ENCODE measurements at places on chromosomes 6 and 20. TPM values are rescaled to one million over a fixed set of nuclear protein-coding genes. Genes with fewer than 3 reads are reported as not detected.

EBF4 gene
- 4.0 TPM for total RNA-seq

COL9A3 gene
- 0.88 TPM for total RNA-seq

DNA sequence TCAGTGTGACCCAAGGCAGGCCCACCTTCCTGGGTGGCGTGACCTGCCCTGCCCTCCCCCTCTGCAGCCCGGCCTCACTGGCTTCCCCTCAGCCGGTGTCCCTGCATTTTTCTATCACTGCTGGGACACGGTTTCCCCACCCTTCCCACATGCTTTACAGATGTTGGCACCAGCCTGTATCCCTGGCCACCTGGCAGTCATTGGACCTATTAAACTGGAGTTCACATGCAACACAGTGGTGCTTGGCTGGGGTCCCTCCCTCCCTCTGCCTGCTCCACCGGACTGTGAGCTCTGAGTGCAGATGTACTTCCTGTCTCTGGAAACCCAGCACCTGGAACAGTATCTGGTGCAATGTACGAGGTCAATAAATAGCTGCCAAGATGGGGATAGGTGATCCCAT, 25.5 kb upstream of the STX16 start:
- no peaks in the 10 kb centered on the region for H3K27me3 ChIP-seq
- H3K4me3 ChIP-seq, result no peak overlapping the region
- no peaks in the 10 kb centered on the region for H3K36me3 ChIP-seq
- H3K4me1 ChIP-seq, result no peaks in the 10 kb centered on the region
- DNase-seq, result no peak

- no peak overlapping the region for H3K27ac ChIP-seq
- no peaks in the 10 kb centered on the region for H3K36me3 ChIP-seq
- no peak overlapping the region for H3K4me3 ChIP-seq
- no peaks in the 10 kb centered on the region for H3K4me1 ChIP-seq
- no peak for DNase-seq
- no peaks in the 10 kb centered on the region for H3K27me3 ChIP-seq
Measured at GRCh38 chr6:98724537-98724936, 109.8 kb upstream of the POU3F2 start.

CRISP2 gene
- total RNA-seq, result 0.44 TPM

DNA sequence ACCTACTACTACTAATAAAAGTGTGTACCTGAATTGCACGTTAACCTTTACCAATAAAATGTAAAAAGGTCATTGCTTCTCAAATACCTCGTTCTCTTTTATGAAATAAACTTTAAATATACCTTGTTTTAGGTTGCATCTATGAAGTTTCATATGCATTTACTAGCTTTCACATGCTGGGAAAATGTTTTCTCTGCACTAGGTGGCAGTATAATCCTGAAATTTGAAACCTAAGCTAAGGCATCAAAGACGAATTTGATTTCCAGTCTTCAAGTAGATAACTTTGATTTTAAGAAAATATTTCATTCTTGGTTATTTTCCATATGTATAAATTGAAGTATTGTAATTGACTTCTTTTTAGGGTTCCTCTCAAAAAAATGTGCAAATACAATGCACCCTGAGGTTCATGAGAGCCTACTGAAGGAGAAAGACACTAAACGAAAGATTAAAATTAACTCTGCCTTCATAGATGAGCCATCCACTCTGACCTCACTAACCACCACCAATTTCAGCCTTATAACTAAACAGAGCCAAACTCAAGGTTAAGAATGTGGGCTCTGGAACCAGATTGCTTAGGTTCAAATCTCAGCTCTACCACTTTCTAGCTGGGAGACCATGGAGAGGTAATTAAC, 7.3 kb upstream of the COL9A1 start:
- no peaks in the 10 kb centered on the region for H3K27me3 ChIP-seq
- H3K4me1 ChIP-seq, result no peaks in the 10 kb centered on the region
- H3K27ac ChIP-seq, result no peak overlapping the region
- H3K4me3 ChIP-seq, result no peak overlapping the region

BANF2 gene
- total RNA-seq, result not detected

ZNF311 gene
- 2.7 TPM for total RNA-seq

SASH1 gene
- 6.3 TPM for total RNA-seq

GHRH gene
- total RNA-seq, result not detected

EYS gene
- 0.23 TPM for total RNA-seq

GRCh38 chr6:44221961-44222335, 1.4 kb upstream of the SLC29A1 start:
- H3K27me3 ChIP-seq, result no peaks in the 10 kb centered on the region
- H3K27ac ChIP-seq, result peak overlapping the region; percentile 76
- H3K4me3 ChIP-seq, result no peak overlapping the region
- DNase-seq, result no peak

IL17A gene
- not detected for total RNA-seq

GABRR1 gene
- not detected for total RNA-seq

KIF6 gene
- total RNA-seq, result 1.5 TPM

GRCh38 chr6:105644073-105644489, 241.2 kb upstream of the PREP start:
- H3K4me1 ChIP-seq, result no peaks in the 10 kb centered on the region
- DNase-seq, result no peak
- H3K27ac ChIP-seq, result no peak overlapping the region
- H3K36me3 ChIP-seq, result no peaks in the 10 kb centered on the region
- H3K27me3 ChIP-seq, result no peaks in the 10 kb centered on the region

- H3K27ac ChIP-seq, result no peak overlapping the region
- DNase-seq, result no peak
- H3K4me3 ChIP-seq, result no peak overlapping the region
- H3K4me1 ChIP-seq, result no peaks in the 10 kb centered on the region
Measured at GRCh38 chr6:5115168-5115567, 30.0 kb downstream of the PPP1R3G start.

DNA sequence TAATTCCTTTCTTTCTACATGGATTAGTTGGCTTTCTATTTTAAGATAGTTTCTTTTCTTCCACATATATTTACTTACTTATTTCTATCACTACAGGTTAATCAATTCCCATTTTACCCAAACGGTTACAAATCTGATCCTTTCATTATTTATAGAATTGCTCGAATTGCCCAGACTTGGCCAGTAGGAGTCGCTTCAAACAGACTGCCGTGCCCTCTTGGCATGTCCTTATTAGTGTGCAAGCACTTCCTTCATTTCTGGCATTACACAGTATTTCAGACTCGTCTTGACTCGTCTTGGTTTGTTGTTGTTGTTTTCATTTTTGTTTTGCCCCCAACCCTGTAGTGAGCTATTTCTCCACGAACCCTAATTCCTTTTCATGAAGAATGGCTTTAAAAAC, 74.6 kb downstream of the SAMD3 start:
- DNase-seq, result no peak
- no peaks in the 10 kb centered on the region for H3K4me1 ChIP-seq
- H3K27ac ChIP-seq, result no peak overlapping the region
- no peak overlapping the region for H3K4me3 ChIP-seq

DNA sequence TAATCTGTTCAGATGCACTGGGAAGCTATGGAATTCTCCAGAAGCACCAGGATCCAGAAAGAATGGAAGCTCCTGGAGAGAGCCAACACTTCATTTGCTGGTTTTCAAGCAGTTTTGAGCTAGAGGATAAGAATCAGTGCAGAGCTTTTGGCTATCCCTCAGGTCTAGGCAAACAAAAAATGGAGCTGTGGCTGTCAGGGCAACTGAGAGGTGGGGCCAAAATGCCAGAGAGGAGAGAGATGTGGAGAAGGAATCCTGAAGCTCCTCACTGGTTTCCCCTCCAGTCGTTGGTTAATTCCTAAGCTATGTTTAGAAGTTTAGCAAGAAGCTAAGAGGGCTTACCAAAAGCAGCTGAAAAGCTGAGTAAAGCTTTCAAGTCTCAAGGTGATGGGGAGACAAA, 294.2 kb upstream of the JARID2 start:
- no peaks in the 10 kb centered on the region for H3K27me3 ChIP-seq
- H3K27ac ChIP-seq, result no peak overlapping the region
- no peaks in the 10 kb centered on the region for H3K4me1 ChIP-seq
- DNase-seq, result no peak
- no peak overlapping the region for H3K4me3 ChIP-seq

SLC22A7 gene
- total RNA-seq, result not detected

- DNase-seq, result no peak
- no peak overlapping the region for H3K27ac ChIP-seq
- no peak overlapping the region for H3K4me3 ChIP-seq
Measured at GRCh38 chr6:137495703-137496336, 1.6 kb upstream of the OLIG3 start.

- no peak overlapping the region for H3K27ac ChIP-seq
- peaks cover 17% of the 10 kb centered on the region for H3K4me1 ChIP-seq
- H3K36me3 ChIP-seq, result no peaks in the 10 kb centered on the region
- H3K27me3 ChIP-seq, result peaks cover 48% of the 10 kb centered on the region
- no peak overlapping the region for H3K4me3 ChIP-seq
Measured at GRCh38 chr6:106084989-106085691, 996 bp upstream of the PRDM1 start.

GRCh38 chr6:98847779-98848538, 13.6 kb downstream of the POU3F2 start:
- H3K27ac ChIP-seq, result no peak overlapping the region
- no peak overlapping the region for H3K4me3 ChIP-seq
- H3K36me3 ChIP-seq, result no peaks in the 10 kb centered on the region

GRCh38 chr6:110492584-110492983, 16.2 kb upstream of the SLC22A16 start:
- H3K4me3 ChIP-seq, result no peak overlapping the region
- no peak for DNase-seq
- no peaks in the 10 kb centered on the region for H3K27me3 ChIP-seq
- H3K4me1 ChIP-seq, result no peaks in the 10 kb centered on the region

KATNA1 gene
- total RNA-seq, result 14.6 TPM
